ENCODE measurements at places on chromosomes 6 and 20.

DNA sequence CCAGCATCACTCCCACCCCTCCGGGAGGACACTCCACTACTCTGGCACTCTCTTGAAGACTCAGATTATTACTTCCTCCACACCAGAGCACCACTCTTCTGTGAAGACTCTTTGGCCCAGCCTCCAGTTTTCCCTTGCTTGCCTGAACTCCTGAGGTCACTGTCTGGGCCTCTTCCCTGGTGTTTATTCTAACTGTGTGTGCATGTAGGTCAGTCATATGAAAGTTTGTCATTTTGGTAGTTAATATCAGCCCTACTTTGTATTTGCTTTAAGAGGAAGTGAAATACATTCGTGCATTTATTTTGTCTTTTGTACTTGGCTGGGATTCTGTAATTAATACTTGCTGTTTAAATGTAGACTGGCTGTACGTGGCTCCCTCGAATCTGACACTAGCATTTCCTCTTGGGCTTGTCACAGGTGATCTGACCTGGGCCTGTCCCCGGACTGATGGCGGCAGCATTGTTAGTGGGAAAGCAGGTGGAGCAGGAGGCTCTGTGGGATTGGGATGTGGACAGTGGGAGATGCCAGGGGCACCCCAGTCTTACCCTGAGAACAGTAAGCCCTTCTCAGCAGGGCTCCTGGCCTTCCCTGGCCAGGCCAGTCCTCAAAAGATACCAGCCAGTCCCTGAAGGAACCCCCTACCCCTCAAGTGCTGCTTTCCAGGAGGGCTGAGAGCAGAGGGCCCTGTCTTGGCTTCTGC is 350.5 kb downstream of the CDC5L start:
- no peak for DNase-seq

- DNase-seq = no peak
Observed at GRCh38 chr6:100845676-100846075, 35.5 kb downstream of the ASCC3 start.

GRCh38 chr6:140811642-140812041 is 1321.1 kb upstream of the GJE1 start:
- peak; percentile 12 for DNase-seq

DNA sequence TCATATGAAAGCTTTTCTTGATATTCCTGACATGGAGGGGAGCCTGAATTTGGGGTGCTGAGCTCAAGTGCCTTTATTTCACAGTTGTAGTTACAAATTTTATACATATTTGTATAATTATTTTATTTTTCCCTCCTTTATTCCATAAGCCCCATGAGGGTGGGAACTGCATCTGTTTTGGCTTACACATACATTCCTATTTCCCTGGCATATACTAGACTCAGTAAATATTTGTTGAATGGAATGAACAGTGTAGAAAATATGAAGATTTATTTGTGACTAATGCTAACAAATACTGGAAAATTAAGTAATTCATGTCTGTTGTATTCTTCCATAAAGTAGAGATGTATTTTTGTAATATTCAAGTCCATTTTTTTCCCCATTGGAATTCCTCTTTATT is 127.1 kb downstream of the MYO6 start:
- no peak for DNase-seq

DNA sequence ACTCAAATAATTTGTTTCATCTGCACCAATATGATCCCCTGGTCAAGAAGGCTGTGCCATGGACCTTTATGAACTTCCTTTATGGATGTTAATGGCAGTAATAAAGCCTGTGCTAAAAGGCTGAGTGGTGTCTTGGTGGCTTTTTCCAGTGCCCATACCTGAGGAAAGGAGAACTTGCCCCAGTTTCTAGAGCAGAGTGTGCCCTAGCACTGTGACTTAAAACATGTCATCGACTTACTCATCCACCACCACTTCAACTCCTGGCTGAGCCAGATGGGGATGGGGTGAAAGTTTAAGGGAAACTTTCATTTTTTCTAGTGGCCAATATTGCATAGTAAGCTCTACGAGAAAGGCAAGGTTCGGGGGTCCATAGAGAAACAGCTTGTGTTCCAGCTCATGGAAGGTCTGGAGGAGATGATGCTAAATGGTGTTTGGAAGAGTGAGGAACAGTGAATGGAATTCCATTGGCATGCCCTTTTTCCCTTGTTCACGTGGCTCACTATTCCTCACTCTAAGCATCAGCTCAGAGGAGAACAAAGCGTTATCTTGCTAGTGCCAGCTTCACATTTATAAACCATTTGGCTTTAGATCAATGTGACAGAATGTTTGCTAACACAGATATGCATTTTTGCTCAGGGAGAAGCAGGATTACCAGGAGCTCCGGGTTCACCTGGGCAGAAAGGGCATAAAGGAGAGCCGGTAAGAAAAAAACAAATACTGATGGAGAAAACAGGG is 71.2 kb downstream of the COL19A1 start:
- no peak for DNase-seq

DNA sequence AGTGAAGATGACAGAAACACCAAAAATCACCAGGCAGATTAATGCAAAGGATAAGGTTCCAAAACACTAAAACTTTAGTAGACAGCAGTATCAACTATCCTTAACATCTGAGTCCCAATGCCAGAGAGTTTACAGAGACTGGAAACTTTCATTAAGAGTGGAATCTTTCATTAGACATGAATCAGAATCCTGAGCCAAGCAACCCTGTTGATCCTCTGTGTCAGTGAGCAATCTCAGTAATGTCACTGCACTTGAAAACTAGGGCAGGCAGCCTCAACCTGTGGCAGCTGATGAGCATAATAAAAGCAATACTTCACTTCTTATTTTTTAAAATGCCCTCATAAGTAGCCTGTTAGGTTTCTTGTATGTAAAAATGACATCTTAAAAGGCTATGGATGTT is 252.8 kb upstream of the PLN start:
- DNase-seq = no peak

DNA sequence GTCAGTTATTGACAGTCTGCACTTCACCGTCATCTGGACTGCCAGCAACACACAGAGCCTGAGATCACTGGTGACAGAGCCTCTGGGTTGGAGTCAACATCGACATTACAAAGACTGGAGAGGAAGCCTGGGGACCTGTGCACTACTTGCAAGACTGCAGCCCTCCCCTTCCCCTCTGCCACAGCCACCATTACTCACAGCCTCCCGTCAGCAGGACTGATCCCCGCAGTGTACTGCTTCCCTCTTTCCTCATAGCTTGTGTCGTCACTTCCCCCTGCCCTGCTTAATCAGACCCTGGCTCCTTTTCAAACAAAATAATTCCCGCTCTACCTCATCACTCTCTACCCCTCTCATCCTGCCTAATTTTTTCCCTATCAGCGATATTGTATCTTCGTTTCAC is 235.5 kb upstream of the KCNQ5 start:
- no peak for DNase-seq

- no peak for DNase-seq
Observed at GRCh38 chr6:36976931-36977330, 9.1 kb downstream of the MTCH1 start.

GRCh38 chr20:43941476-43942200 is 27.0 kb downstream of the TOX2 start:
- DNase-seq = peak; percentile 40

DNA sequence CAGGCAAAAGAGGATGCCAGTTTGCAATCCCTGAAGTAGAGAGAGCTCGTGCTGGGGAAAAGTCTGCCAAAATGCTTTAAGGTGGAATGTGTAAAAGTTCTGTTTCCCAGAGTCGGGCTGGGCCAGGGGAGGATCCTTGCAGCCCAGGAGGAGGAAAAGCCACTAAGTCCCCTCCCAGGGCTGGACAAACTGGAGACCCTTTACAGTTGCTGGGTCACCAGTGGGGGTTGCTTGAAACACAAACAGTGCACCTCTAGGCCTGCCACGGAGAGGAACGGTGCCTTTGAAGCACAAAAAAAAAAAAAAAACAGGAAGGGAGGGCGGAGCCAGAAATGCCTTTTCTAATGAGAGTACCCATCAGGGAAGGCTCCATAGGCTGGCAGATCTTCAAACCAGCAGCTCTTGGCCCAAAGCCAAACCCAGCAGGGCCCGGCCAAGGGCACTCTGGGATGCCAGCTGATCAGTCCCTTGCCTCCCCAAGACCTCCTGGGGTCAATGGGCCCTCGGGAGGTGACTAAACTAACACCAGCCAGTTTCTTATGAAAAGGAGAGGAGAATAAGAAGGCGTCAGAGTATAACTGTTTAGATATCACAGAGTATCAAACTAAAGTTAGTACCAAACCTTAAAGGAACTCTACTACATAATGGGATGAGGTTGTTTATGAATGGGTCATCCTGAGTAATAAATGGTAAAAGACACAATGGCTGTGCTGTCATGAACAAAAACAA is 23.7 kb downstream of the HLA-A start:
- peak; percentile 98 for DNase-seq

DNA sequence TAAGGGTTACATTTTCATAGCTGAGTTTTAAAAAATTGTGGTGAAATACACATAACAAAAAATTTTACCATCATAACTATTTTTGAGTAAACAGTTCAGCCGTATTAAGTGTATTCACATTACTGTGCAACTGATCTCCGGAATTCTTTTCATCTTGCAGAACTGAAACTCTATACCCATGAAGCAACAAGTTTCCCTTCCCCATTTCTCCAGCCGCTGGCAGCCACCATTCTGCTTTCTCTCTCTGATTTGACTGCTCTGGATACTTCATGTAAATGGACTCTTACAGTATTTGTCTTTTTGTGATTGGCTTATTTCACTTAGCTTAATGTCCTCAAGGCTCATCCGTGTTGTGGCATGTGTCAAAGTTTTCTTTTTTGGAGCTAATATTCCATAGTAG is 341.6 kb downstream of the QKI start:
- DNase-seq = peak; percentile 80

GRCh38 chr20:49356676-49357075 is 78.8 kb upstream of the ZNFX1 start:
- DNase-seq = no peak

DNA sequence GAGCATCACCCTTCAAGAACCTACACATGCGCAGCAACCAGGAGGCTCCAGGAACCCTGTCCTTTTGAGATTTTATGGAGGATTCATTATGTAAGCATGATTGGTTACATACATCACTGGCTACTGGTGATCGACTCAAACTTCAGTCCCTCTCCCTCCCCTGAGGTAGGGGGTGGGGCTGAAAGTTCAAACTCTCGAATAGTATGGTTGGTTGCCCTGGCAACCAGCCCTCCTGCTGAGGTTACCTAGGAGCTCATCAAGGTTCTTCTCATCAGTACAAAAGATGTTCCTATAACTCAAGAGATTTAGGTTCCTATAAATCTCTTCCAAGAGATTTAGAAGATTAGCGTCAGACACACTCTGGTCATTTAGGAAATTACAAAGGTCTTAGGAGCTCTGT is 21.9 kb upstream of the ZSCAN9 start:
- no peak for DNase-seq

DNA sequence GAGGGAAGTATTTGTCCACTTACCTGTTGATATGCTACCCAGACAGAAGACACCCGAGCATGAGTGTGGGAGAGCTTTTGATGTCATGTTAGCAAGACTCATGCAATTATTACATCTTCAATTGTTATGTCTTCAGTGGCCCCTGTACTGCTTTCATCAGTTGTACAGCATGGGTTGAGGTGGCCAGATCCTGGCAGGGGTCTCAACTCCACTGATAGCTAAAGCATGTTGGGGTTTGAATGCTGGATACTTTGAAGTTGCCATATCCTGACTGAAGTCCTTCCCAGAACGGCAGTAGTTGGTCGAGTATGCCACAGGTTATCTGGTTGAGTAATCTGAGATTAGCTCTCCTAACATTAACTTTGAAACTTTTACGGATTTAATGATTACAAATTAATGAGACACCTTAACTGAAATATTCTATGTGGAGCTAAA is 46.7 kb downstream of the LRRN4 start:
- no peak for DNase-seq

- no peak for DNase-seq
Observed at GRCh38 chr6:20946022-20946421, 411.8 kb downstream of the CDKAL1 start.

- DNase-seq = no peak
Observed at GRCh38 chr6:20600831-20601230, 66.6 kb downstream of the CDKAL1 start.

- no peak for DNase-seq
Observed at GRCh38 chr6:104705916-104706442, 153.7 kb downstream of the HACE1 start.

DNA sequence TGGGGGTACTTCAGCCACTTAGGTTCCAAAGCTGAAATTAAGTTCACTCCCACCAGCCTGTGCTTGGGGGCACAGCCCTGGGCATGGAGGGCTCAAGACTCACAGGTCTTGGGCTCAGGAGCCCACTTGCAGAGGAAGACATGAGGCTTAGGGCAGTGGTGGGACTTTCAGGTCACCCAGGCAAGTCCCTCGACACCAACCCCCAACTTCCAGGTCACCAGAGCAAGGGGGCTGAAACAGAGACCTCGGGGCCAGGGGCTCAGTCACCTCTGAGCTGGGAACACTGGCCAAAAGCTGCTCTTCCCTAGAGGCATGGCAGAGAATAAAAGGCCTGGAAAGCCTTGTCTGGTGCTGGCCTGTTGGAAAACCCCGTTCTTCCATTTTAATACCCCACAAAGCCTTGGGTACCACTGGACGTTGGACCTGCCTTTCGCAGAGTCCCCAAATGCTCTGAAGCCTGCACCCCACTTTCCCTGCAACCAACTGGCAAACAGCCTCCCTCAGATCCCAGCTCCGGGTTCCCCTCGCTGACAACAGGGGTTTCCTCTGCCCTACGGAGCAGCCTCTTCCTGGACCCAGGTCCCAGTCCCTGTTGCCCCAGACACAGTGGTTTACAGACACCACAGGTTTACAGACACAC is 160.9 kb upstream of the PMEPA1 start:
- no peak for DNase-seq

DNA sequence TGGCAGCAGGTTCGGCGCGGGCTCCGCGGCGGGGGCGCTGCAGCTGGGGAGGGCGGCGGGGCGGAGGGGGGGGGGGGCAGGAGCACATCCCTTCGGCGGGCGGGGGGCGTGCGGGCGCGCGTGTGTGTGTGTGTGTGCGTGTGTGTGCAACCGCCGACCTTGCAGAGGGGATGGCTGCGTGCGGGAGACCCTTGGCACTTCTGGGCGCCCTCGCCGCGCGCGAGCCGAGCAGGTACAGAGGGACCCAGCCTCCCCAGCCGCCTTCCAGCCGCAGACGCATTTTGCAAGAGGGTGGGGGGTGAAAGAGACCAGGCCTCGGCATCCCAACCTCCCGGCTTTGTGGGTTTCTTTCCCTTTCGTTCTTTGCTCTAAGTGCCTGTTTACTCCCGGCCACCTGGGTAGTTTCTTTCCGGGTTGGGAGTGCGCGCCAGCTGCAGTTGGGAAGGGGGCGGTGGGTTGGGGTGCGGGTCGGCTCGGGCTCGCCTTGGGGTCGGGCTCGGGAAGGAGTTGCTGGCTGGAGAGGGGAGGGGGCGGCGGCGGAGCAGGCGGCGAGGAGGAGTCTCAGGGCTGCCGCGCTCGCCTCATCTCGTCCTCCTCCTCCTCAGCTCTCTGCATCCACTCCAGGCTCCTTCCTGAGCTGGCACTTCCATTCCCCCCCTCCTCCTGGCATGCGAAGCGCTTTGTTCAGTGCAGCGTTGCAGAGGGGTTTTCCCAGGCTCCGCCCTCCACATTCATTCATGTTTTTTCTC is 620 bp downstream of the HIVEP1 start:
- peak; percentile 78 for DNase-seq

- no peak for DNase-seq
Observed at GRCh38 chr6:137342607-137343190, 123.5 kb upstream of the IFNGR1 start.

- no peak for DNase-seq
Observed at GRCh38 chr6:144644776-144645175, 359.6 kb downstream of the UTRN start.
